Activated T-cell treated with anti-CD3 and anti-CD28 coated beads, Interleukin-2, amount 50 U/mL, for 72 hours (primary cell): ENCODE measurements at places on chromosomes 5 and 9. TPM values are rescaled to one million over a fixed set of nuclear protein-coding genes. Genes with fewer than 3 reads are reported as not detected.

Gene MSX2
- 0.38 TPM for total RNA-seq

Gene NTMT1
- 51.9 TPM for total RNA-seq

Gene NIM1K
- 4.3 TPM for total RNA-seq

DNA sequence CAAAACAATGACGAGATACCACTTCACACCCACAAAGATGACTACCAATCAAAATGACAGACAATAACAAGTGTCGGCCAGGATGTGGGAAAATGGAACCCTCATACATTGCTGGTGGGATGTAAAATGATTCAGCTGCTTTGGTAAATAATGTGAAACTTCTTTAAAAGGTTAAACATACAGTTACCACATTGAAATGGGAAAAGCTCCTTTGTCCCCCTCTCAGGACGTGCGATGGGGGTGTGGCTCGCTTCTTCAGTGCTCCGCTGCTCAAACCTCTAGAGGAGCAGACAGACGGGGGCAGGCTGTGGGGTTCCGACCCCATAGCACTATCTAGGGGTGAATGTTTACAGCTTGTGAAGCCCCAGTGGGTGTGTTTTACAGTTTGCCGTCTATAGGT is 8.0 kb upstream of the PLPP6 start:
- no peak for DNase-seq

GRCh38 chr9:90007516-90008440 is 403.0 kb downstream of the GADD45G start:
- no peak for DNase-seq

DNA sequence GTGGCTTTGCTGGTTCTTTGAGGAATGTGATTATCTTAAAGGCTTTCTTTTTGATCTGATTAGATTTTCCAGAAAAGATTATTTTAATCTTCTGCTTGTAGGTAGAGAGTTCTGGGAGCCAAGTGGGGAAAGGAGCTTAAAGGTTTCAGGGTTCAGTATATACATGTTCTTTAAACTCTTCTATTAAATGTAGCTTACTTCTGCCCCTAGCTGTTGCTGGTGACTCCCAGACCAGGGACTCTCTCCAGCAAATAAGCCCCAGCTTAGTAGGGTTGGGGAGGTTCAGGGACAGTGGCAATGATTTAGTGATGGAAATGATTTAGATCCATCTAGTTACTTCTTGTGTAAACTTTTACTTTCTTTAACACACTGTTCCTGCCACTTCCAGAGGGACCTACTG is 72.2 kb downstream of the SLC12A2 start:
- no peak for DNase-seq

GRCh38 chr5:39178171-39178570 is 41.2 kb downstream of the FYB1 start:
- DNase-seq: no peak

- DNase-seq: no peak
Measured at GRCh38 chr9:120369608-120370220, 210.3 kb downstream of the CDK5RAP2 start.

DNA sequence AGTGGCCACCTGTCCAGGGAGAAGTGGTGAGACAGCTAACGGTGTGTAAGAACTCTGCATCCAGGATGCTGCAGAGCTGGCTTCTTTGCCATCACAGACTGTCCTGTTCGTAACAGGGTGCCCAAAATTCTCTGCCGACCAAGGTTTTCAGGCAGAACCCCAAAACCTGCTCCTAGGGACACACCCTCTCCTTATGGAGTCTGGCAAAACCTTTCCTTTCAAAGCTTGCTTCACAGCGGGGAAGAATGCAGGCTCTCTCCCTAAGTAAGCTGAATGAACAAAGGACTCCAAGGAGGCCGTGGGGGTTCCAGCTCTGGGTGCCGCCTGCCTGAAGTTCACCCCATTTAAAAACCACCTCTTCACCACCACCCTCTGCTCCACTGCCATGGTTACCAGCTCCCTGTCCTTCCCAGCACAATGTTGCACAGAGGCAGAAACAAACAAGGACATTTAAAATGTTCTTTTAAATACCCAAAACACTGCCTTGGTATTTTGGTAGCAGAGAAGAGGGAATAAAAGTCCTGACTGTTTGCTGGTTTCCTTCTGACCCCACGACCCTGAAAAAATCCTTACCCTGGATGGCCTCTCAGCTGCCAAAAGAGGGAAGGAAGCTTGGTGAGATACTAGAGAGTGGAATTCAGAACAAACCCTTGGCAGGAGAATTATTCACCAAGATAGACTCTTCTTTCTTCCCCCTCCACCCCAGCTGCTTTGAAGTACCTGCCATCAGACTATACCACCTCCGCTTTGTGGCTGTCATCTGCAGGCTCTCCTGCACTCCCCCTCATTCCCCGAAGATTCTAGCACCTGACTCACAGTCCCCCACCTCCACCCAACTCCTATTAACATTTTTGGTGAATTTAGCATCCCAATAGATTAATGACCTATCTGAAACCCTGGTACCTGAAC is 7.1 kb upstream of the KLF9 start:
- no peak for DNase-seq

DNA sequence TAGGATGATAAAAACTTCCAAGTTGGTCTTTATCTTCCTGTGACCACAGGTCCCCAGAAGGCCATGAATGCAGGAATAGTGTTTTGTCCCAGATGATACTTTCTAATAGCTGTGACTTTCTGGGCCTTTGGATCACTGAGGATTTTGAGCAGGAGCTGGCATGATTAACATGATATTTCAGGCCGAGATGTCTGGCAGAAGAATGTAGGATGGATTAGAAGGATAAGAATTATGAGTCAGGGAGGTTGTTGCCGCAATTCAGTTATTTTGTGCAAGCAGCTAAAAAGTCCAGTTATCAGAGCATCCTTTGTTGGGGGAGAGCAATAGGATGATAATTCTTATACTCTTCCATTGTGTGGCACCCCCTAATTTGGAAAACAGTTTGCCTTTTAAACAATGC is 189.7 kb downstream of the PSAT1 start:
- DNase-seq: no peak

DNA sequence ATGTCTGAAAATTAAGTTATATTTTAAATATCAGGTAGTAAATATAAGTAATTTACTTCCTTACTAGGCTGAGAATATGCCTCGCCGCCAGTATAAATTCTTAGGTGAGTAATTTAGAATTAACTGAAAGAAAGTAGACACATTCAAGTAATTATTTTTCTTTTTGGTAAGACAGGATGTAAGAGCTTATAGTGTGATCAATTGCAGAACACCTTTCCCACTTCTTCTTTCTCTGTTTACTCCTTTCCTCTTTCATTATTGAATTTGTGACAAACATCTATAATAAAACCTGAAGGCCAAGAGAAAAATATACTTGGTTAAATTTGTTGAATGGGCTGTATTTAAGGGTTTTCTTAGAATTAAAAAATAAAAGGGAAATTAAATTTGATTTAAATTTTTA is 195.1 kb upstream of the CDKN2B start:
- DNase-seq: no peak

DNA sequence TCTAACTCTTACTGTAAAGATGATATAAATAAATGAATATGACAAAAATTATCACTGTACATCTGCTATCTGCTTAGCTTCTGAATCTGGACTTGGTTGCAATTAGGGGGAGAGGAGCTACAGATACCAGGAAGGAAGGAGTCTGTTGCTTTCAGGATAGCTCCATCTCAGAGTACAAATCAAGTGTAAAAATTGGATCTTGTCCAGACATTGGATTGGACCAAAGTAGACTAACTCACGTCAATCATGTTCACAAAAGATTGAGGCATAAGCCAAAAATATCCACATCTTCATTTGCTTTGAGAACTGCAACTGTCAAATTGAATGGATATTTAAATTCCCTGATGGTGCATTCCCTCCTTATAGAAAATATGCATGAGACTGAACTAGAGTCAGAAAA is 8.8 kb upstream of the OR1Q1 start:
- DNase-seq: no peak

- no peak for DNase-seq
Measured at GRCh38 chr9:98743329-98743728, 34.6 kb upstream of the GABBR2 start.

GRCh38 chr5:156942064-156942463 is 21.0 kb downstream of the TIMD4 start:
- DNase-seq: peak; percentile 25
